NCI-H187 treated with DMSO at 0.1 percent for 48 hours (cell line): ENCODE measurements at places on chromosomes 3 and 15.

DNA sequence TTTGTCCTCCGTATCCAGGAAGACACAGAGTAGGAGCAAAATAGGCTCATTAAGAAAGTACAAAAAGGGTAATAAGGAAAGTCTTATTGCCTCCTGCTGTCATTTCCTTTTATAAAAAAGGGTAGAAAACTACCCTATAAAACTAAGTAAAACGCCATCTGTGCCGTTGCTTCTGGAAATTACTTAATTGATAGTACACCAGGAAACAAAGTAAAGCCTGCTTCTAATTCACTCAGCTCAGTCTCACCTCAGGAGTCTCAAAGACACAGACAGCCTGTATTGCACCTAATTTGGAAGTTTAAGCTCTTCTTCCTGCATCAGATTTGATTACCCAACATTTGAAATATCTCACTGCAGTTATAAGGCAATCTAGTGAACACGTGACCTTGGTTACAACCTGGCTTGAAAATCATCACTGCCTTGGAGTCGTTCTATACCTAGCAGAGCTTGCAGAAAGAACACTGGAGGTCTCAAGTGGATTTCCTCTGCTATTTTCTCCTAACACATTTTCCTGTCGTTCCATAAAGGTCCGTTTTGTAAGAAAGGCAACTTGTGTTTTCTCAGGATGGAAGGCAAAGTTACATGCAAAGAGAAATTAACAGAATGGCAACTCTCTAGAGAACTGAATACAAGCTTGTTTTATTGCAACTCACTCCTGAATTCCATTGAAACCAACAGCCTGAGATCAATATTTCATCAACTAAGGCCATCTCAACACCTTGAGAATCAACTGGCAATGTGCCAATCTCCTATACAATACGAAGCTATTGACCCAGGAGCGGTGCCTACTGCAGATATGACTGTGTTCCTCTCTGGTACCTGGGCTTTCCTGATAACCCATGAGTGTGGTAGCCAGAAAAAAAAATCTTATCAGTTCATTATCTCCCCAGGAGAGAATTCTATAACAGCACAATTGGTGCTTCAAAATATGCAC, 203.3 kb upstream of the LMCD1 start:
- DNase-seq, result no peak

DNA sequence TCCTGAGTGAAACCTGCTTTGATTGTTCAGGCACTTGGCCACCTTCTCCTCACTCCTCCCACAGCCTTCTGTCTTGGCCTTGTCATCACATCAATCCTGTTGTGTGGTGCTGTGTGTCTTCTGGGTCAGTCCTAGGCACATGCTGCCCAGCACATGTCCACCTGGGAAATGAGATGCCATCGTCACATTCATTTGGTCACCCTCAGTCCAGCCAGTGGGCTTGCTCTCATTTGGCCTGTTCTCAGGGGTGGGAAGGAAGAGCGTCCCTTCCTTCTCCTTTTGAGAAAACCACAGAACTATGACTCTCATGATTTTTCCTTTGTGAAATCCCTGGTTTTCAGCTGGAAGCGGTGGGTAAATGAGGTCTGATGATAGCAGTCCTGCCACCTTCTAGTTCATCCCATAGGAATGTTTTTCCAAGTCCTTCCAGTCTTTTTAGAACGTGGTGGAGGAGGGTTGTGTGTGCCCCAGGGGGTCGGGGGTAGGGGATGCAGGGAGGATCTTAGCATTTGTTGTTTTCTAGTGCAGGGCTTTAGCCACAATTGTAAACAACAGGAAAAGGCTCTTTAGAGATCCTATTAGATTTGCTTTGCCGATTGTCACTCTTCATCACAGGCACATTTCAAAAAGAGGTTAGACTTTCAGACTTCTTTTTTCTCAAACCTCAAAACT, 8.4 kb upstream of the PLA1A start:
- no peak for DNase-seq

GRCh38 chr3:71903112-71903495, 118.2 kb upstream of the PROK2 start:
- no peak for DNase-seq

DNA sequence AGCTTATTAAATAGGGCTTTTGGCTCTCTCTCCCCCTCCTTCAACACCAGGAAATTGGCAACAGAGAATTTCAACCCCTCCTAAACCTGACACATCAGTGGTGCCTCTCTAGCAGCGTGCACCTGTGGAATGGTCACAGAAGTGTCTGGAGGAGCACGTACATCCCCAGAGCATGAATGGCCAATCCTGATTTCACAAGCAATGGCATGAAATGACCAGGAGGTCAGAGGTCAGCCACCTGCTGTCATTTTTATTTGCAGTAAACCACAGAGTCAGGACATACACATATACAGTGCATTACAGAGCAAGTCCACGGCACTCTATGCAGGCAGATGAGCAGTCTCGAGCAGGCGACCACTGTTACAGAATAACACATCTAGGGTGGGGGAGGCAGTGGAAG, 25.1 kb upstream of the ETV5 start:
- DNase-seq, result no peak

DNA sequence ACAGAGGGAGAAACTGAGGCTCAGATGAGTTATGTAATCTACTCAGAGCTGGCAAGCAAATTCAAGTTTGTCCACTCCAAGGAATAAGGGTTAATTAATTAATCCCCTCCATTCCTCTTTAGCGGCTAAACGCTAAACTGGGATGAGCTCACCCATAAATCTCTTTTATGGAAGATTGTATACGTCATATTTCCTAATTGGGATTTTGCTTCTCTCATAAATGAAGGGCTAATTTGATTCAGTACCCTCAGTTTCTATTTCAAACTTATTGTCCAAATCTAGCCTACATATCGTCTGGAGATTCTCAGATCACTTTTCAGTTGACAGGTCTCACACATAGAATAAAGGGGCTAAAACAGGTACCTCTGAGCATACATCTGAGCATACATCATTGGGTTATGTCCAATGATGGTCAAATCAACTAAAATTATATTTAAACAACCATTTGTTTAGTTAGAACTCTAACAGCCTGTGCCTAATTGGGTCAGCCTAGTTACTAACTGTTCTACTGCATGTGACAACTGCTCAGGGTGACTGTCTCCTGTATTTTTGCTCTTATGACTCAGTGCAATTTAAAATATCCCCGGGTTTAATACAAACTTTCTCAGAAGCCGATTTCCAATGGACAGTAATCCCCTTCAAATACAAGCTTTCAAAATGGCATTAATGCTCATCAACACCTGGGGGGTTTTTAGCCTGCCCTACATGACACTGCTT, 57.6 kb upstream of the PLXND1 start:
- DNase-seq, result no peak

GRCh38 chr15:26866298-26867199, at the start of gene GABRA5:
TSS of gene GABRA5 (plus strand) at chr15:26867062. CDS start at chr15:26869249, 2,187 bp downstream.
- no peak for DNase-seq

GRCh38 chr3:61979638-61980037, 393.7 kb downstream of the FEZF2 start:
- DNase-seq, result no peak

- no peak for DNase-seq
These were observed 128.6 kb downstream of the DUT start for GRCh38 chr15:48459571-48460442.

DNA sequence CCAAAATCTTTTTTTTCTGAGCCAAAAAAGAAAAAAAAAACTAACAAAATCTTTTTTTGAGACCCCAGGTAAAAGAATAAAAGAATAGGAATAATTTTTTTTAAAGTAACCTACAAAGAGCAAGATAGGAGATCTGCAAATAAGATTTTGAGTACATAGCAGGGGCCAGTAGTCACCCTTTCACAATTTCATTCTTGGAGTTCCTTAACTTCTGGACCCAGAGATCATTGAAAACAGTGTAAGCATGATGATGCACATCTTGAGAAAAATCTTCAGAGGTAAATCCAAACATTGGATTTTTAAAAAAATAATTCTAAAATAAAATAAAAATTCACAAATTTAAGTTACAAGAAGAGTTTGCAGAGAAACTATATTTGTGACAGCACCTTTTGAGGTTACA, 18.8 kb downstream of the TFRC start:
- DNase-seq, result no peak

- no peak for DNase-seq
These were observed 12.3 kb upstream of the GFM1 start for GRCh38 chr3:158631981-158632380.

DNA sequence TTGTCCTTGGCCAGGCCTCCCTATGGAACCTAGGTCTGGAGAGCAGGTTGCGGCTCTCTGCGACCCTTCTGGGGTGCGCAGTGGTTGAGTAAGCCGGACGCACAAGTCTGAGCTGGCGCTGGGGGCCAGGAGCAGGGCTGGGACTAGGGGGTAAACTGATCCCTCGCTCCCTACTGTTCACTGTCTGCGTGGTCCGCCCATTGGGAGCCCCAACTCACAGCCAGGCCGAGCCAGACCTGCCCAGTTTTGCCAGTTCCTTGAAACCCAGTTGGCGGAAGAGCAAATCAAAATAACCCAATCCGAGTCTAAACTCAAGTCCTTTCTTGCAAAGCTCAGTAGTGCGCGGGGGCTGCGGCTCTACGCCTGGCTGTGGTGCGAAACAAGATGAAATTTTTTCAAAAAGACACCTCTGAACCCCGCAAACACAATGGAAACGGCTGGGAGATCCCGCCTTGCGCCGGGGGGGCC, 17.5 kb downstream of the RGMA start:
- DNase-seq, result no peak

DNA sequence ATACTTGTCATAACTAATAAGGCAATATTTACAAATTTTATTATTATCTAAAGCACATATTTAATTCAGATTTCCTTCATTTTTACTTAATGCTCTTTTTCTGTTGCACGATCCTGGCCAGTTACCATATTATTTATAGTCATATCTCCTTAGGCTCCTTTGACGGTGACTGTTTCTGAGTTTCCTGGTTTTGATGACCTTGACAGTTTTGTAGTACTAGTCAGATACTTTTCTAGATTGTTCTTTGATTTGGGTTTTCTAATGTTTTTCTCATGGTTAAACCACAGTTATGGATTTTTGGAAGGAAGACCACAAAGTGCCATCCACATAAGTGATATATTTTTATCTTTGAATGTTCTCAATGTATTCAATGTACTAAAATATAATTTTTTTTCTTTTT, 171.0 kb upstream of the NANOGP8 start:
- no peak for DNase-seq

- DNase-seq, result no peak
These were observed 143.4 kb upstream of the RASGRP1 start for GRCh38 chr15:38707802-38708671.

- DNase-seq, result no peak
These were observed 25.8 kb upstream of the PAQR5 start for GRCh38 chr15:69272891-69273290.

GRCh38 chr3:136247855-136248590, 2.1 kb upstream of the PCCB start:
- no peak for DNase-seq

DNA sequence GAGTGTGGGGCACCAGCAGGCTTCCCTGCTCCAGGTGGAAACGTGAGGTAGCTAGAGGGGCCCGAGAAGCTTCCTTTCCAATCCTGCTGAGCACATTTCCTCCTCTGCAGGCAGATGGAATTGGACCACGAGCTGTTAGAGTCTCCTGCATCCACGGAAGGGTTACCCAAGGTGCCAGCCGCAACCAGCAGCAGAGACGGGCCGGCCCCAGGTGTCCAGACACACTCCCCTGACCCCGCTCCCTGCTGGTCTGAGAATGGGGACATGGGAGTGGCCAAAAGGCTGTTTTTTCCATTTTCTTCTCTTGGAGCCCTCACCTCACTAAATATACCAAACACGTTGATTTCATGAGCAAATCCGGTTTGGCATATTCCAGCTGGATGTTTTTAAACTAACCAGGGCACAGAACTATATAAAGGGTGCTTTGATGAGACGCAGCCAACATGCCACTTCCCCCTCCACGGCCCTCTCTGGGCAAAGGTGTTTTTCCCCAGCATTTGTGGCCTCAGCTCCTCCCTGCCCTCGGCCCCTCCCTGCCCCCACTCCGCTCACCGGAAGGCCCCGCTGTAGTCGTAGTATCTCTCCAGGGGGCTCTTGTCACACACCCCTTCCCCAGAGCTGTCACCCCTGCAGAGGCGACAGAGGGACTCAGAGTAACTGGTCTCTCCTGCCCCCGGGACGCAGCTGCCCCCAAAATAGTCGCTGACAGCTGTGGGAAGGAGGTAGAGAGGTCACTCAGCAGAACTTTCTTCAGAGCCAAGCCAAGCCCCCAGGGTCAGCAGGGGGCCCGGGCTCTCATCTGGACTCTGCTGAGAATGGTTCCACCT, 7.0 kb downstream of the MELTF start:
- no peak for DNase-seq

- DNase-seq, result no peak
These were observed 127.4 kb downstream of the FOXP1 start for GRCh38 chr3:71456156-71456555.

DNA sequence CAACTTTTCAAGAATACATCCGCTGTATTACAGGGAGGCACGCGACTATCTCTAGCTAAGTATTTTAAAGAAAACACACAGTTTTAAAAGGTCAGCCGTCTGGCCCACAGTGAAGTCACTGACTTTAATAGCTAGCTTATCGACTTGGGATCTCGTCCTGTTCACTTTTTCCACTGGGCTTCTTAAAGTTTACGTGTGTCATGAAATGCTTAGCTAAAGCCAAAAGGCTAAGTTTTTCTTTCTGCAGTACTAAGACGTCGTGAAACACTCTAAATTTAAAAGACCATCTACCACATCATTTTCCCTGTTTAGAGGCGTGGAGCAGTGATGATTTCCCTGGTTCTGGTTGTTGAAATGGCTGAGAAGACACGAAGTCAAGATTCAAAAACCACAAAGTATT, 27.1 kb downstream of the LRIG1 start:
- no peak for DNase-seq

GRCh38 chr15:88331291-88331690, 74.8 kb upstream of the NTRK3 start:
- no peak for DNase-seq

DNA sequence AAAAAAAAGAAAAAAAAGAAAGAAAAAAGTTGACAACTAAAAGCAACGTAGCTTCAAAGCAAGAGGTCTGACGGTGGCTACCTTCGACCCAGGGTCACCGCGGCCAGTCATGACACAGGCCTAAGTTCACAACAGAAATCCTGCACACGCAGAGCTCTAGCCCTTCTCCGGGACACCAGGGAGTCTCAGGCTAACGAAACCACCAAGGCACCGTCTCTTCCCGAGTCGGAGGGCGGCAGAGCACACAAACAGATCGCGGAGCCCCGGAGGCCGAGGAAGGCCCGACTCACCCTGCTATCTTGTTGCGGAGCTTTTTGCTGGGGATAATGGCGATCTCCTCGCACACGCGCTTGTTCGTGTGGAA, 584 bp downstream of the RPS17 start:
- DNase-seq, result no peak
